ENCODE measurements at places on chromosomes 6 and 20.

- no peak for DNase-seq
These were observed 25.5 kb upstream of the PRL start for GRCh38 chr6:22322103-22323030.

DNA sequence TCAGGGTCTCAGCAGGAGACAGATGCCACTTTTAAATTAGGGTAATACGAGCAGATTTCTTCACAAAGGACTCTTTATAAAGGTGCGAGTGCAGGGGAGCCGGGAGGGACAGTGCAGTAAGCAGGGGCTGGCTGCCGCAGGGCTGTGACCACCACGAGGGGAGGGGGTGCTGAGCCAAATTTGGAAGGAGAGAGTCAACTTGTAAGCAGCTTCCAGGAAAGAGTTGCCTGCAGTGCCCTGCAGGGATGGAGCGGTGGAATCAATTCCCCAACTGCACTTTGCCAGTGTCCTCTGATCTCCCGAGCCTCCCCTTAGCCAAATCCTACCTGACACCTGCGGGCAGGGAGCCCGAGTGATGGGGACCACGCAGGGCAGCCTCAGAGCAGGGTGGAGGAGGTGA, 13.9 kb upstream of the CCDC167 start:
- no peak for DNase-seq

- no peak for DNase-seq
These were observed 27.3 kb downstream of the MANBAL start for GRCh38 chr20:37316775-37317170.

DNA sequence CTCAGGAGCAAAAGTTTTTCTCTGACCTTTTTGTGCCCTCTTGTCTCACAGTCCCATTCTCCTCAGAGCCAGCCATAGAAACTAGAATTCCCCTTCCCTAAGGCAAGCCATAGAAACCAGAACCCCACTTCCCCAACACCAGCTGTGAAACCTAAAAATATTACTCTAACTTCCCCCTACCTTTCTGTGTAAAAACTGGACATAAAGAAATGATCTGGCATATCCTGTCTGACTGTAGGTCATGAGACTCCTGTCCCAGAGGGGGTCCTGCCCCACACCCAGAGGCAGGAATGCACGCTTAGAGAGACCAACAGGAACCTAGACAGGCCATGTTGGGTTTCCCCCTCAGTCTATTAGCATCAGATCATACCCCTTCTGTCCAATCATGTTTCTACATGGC, 140.6 kb upstream of the SLC22A16 start:
- DNase-seq: no peak

- DNase-seq: no peak
These were observed 17.8 kb upstream of the MLIP start for GRCh38 chr6:54093326-54093948.

DNA sequence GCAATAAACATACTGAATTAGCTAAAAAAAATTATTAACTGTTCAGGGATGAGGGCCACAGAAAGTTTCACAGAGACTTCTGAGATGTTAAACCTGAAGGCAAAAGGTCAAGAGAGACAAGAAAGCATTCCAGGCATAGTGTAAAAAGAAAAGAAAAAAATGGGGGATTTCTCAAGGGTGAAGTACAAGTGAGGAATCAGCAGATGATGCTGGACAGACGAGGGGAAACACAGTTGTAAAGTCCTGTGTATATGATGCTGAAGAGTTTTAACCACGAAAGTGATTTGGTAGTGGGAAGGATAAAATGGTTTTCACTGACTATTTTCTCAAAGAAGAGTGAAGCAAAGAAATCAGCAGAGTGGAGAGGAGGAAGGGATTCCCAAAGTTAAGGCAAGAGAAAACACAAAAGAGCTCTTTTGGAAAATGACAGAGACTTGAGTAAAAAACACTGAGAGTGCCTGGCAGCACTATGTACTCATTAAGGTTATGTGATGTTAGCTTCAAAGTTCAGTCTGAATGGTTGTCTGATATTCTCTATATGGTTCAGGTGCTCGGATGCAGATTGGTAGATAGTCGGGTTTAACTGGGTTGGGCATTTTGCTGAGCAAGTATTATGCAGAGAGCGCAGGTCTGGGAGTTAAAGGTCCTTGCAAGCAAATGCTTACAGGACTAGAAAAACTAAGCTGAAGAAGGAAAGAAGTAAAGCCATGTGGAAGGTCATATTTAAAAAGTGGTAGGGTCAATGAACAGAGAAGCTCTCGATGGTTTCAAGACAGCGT, 16.4 kb downstream of the RAB23 start:
- no peak for DNase-seq

DNA sequence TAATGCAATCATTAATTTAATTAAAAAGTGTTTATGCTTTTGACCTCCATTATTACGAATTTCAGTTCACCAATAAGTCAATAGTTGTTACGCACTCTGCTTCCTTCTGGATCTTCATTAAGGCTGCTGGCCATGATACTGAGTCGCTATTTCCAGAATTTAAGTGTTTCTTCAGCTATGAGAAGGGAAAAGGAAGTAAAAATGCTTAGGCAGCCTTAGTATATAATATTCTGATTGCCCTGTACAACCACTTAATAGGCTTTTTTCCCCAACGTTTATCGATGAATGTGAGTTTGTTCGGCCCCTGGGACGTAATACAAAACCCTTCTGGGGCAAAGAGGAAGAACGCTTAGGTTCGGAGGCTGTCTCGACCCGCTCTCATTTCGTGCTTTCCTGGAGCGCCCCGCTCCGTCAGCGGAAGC, 644 bp downstream of the OARD1 start:
- DNase-seq: no peak

- DNase-seq: no peak
These were observed 429.7 kb downstream of the FRK start for GRCh38 chr6:115631028-115631427.

DNA sequence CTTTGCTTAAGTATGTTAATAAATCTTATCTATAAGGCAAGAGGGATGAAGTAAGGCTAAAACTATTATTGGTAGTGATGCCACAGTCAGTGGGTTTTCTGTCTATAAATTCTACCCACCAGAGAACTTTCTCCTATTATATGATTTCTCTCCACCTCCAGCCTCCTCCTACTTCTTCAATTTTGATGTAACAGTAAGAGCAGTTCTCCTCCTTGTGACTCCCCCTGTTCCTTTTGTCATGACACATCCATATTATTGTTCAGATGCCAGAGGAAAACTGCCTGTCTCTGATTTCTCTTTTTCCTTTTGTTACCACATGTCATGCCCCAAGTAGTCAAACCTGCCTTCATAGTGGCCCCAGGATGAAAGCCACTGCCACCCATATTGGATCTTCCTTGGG, 9.1 kb upstream of the RCAN2 start:
- no peak for DNase-seq

GRCh38 chr6:89637960-89638319, 607 bp downstream of the LYRM2 start:
- no peak for DNase-seq

- DNase-seq: no peak
These were observed 58.8 kb downstream of the SAMD5 start for GRCh38 chr6:147567141-147567805.

GRCh38 chr20:21921251-21921650, 215.8 kb downstream of the PAX1 start:
- no peak for DNase-seq

DNA sequence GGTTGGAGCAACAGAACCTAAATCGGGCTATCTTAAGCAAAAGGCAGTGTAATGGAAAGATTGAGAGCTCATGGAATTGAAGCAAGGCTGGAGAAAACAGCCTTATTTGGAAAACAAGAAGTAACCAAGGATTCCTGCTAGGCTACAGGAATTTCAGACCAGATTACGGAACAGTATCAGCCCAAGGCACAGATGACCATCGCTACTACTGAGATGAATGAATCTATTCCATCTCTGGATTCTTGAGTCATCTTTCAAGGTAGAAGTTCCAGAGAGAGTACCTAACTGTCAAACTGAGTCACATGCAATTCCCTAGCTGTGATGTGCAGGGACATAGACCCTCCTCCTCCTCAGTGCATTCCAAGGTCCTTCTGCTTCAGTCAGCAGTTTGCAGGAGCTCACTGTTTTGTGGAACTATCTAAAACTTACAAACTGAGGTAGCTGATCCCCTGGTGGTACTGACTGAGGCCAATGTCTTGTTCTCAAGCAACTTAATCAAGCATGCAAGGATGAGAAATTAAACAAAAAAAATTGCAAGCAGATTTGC, 62.0 kb upstream of the SMLR1 start:
- no peak for DNase-seq

GRCh38 chr20:62768551-62769287, 27.6 kb upstream of the MRGBP start:
- DNase-seq: no peak

- DNase-seq: no peak
These were observed 154.1 kb downstream of the GJA10 start for GRCh38 chr6:90048206-90048967.

DNA sequence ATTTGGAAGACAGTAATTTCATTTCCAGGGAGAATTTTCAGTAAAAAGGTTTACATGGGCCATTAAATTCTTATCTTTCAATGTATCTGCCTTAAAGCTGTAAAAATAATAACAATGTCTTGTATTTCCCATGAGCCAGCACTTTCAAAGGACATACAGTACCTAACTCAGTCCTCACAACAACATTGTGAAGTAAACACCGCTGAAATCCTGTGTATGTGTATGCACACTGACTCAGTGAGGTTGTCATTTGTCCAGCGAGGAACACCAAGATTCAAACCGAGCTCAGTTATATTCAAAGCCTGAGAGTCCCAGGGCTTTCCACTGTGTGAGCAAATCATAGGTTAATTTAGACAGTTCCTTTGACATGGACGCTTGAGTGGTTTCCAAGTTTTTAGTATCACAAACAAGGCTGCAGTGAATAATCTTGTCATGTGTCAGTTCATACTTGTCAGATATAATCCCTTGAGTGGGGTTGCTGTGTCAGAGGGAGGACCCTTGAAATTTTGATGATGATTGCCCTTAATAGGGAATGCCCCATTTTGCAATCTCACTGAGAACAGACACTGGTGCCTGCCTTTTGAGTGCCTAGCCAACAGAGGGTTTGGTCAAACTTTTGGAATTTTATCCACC, 50.0 kb upstream of the SLC22A23 start:
- no peak for DNase-seq

GRCh38 chr6:112209131-112209530, 45.2 kb downstream of the LAMA4 start:
- no peak for DNase-seq

DNA sequence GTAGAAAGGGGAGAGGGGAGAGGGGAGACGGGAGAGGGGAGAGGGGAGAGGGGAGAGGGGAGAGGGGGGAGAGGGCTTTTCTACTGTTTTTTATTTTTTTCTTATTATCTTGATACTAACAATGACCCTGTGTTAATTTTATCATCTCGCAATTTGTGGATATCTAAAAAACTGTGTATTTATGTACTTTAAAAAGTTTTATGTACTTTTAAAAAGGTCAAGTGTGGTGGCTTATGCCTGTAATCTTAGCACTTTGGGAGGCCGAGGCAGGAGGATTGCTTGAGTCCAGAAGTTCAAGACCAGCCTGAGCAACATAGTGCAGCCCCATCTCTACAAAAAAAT, 5.5 kb upstream of the PRIM2 start:
- no peak for DNase-seq

DNA sequence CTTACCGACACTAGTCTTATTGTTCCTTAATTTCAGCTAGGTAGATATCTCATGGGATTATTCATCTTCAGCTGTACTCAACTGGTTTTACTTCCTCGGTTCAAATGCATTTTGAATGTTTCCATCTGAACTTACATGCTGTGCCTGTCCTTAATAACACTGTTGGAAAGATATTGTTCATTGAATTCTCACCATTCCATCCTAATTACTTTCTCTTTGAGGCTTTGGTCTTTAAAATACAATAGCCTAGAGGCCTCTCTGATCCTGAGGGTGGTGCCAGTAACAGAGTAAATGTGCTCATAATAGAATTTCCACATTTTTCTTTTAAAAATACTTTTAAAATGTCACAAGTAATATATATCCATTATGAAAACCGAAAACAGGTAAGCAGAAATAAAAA, 54.0 kb downstream of the IL20RA start:
- no peak for DNase-seq

DNA sequence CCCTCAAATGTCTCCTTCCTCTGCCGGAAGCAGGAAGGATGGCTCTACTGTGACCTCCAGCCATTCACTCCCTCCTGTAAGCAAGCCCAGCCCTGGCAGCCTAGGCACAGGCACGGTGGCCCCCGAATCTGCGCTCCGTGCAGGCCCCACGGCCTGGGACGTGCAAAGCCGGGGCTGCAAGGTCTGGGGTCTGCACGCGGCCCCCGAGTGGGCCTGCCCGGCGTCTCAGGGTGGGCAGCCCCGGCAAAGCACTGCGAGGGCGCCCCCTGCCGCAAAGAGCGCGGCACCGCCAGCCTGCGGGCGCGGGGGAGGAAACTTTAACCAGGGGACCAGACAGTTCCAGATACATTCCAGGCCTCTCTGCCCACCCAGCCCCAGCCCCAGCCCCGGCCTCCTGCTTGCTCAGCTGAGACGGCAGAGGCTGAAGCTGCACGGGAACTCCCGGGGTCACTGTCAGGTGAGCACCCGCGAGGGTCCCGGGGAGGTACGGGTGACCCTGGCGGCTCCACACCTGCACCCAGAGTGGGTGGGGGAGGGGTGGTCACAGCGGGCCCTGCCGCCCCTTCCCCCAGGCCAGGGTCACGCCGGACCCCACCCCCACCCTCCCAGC, 98.8 kb downstream of the ASXL1 start:
- DNase-seq: no peak

GRCh38 chr6:131838051-131838450, 30.2 kb downstream of the ENPP1 start:
- DNase-seq: no peak

DNA sequence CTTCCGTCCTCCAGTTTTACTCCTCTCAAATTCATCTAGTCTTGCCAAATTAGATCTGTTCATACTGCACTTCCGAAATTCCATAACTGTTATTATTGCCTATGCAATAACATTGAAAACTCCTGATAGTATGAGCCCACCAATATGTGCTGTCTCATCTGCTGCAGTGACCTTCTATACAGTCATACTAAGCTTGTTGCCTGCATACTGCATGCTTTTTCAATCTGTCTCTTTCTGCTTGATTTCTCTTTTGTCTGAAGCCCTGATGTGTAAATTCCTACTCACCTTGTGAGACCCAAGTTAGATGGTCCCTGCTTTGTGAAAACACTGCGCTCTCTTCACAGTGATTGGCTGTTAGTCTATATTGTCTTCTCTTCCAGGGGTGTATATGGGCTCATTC, 1.1 kb downstream of the TBP start:
- DNase-seq: no peak

Data from GM04504 (cell line).